ENCODE measurements at places on chromosomes 2 and 18.

- no peak for DNase-seq
Observed at GRCh38 chr2:135843671-135844070, 6.7 kb upstream of the LCT start.

DNA sequence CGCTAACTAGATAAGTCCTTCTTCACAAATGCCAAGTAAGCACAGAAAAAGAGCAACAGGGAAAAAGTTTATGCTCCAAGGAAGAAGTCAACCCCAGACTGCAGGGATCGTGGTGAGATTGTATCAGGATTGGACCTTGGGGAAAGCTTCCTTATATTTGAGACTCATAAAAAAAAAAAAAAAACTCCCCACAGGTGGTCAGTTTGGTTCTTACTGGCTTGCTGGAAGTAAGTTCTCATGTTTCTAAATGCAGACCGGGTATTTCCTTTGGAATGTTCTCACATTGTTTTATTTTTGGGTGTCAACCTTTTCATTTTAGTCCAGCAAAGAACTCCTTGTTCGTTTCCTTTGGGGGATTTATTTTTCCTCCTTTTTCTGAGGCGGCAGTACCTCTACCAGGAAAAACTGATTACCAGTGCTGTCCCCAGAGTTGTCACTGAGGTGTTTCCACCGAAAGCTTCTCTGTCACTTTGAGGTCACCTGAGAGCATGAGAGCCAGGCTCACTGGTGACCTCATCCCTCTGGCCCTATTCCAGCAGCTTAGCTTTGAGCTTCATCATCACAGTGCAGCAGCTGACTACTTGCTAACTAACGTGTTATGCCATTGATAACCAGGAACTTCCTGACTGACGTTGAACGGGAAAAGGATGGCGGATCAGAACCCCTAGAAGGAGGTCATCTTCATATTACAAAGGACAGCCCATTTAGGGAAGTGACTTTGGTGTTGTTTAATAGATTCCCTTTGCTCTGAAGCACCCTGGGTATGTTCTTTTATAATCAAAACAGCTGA lies 16.8 kb upstream of the ATP8B1 start:
- DNase-seq: peak; percentile 51

- no peak for DNase-seq
Observed at GRCh38 chr2:8430628-8431027, 251.2 kb upstream of the ID2 start.

- DNase-seq: no peak
Observed at GRCh38 chr18:8989017-8989416, 113.5 kb upstream of the NDUFV2 start.

DNA sequence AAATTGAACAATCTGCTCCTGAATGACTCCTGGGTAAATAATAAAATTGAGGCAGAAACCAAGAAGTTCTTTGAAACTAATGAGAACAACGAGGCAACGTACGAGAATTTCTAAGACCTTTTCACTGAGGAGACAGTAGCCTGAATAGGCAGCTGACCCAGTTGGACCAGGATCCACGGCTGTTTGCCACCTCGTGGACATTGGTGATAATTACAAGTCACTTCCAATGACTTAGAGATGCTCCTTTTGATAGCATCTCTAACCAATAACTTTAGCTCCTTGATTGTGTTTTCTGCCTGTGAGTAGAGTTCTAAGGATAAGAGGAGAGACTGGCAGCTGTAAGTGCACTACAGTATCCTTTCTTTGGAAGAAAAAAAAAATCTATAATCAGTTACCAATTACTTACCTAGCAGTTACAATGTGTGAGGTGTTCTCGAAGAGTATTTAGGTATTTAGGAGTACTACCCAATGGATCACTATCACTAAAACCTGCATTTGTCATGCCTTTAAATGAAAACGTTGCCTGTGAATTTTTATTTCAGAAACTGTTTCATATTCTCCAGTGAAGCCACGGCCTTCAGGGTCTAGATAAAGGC lies 31.3 kb upstream of the CNTNAP5 start:
- DNase-seq: peak; percentile 58

GRCh38 chr2:185757356-185757755 lies 18.8 kb downstream of the FSIP2 start:
- no peak for DNase-seq

DNA sequence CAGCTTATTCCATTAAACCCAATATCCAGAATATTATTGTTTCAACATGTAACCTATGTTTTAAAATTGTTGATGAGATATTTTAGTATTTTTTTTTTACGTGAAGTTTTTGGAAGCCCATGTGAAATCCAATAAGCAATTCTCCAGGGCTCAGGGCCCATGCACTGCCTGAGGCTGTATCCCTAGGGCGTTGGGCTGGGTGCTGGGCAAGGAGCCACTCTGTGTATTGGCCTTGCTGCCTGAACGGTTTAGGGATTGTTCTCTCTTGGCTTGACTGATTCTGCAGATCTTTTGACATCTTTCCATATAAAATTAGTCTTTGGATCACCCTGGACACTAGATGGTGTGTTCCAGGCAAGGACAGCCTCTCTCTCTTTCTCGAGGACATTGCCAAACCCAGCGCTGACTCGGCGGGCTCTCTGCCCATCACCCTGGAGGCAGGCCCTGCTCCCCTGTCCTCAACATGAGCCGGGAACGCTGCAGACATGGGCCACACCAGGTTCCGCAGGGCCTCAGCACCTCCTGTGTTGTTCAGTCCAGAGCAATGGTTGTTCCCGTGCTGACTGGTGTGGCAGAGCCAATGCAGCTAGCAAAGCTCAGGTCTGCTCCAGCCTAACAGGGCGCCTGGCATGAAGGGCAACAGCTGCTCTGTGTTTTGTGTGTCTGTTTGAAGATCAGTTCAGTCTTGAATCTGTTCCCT lies 163.0 kb downstream of the SEPTIN10 start:
- DNase-seq: no peak

DNA sequence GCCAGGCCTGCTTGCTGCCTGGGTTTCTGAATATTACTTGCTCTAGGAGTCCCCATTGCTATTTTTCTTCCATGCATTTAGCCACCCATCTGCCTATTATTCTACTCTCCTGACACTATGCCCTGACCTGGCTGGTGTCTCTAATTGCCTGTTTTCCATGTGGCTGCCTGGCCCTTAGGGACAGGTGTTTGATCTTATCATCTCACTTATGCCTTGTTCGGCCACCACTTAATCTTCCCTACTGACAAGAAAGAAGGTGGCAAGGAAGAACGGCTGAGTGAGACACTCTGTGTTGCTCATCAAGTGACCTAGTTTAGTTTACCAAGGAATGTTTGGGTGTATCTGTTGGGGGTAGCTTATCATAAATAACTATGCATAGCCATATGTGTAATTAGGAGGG lies 50.4 kb upstream of the RAPH1 start:
- no peak for DNase-seq

DNA sequence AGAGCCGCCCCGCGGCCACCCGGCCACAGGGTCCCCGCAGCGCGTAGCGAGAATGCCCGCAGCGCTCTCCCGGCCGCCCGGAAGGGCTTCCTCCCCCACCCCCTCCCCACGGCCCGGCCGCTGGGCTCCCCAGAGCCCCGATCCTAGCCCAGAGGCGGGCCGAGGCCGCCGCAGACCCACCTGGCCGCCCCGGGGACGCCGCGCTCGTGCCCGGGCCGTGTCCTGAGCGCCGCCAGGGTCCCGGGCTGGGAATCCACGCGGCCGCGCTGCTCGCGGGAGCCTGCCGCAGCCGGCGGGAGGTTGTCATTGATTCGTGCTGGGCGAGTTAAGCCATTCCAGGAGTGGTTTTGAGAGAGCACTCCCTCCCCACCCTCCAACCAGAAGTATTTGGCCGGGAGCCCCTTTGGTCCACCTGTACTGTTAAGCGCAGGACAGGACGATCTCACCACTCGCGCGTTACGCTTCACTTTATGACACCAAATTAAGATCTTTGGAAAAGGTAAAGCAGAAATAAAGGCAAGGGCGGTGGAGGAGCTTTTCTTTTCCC lies 206.4 kb upstream of the SMAD2 start:
- DNase-seq: peak; percentile 74

- DNase-seq: no peak
Observed at GRCh38 chr18:10457767-10458166, 3.3 kb downstream of the APCDD1 start.

Data from D341Med (cell line).